Bronchial epithelial cell (primary cell): ENCODE measurements at places on chromosomes 2 and 18.

DNA sequence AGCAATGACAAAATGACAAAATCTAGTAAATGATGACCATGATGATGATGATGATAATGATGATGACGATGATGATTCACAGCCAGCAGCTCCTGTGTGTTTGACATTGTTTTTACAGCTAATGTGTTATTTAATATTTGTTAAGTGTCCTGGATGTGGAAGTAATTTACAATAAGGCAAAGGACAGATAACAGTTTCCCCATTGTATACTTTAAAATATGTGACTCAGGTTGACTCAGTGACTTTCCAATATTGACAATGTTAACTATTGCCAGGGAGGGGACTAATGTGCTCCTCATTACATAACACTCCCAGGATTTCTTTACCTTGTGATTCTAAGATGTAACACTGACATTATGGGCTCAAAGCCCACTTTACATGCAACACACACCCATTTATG, 602.2 kb downstream of the FBXO15 start:
- DNase-seq: peak; percentile 60

DNA sequence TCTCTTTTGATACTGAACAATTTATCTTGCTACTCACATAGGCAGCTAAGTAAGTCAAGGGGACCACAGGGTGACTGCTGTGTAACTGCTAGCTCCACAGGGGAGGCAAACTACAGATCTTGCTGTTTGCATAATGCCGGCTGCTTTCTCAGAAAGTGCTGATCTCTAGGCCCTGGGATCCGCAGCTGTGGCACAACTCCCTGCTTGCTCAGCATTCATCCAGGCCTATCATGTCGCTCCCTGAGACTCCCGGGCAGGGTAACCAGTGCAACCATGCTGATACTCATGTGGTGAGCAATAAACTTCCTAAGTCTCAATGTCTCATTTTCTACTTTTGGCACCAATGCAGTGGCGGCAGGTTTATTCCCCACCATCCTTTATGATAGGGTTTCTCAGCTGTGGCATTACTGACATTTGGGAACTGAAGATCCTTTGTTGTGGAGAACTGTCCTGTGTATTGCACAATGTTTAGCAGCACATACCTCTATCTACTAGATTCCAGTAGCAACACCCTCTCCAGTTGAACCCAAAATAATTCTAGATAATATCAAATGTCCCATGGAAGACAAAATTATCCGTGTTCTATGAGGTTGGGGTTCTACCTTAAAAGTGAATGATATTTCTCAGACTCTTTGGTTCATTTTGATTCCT, 1101.3 kb downstream of the LRP1B start:
- no peak for DNase-seq

DNA sequence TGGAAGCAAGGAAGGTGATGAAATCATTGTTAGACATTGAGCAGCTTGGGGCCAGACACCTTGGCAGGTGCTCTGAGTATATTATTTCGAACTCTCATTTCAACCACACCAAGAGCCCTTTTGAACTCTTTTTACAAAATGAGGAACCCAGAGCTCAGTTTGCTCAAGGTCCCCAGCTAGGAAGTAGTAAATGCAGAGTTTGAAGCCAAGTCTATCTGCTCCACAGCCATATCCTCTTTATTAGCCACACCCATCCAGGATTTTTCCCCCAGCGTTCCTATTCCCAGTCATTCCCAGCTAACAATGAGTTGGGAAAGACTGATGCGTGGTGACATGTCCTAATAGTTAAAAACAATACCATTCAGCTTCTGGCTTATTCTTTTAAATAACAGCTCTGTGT, 40.2 kb downstream of the SEMA4F start:
- DNase-seq: peak; percentile 64

GRCh38 chr18:74248595-74248994, 43.2 kb downstream of the CYB5A start:
- DNase-seq: no peak

- DNase-seq: peak; percentile 69
These were observed 141.0 kb downstream of the UXS1 start for GRCh38 chr2:106053116-106053515.

GRCh38 chr18:13566941-13567746, 159.2 kb downstream of the FAM210A start:
- peak; percentile 9 for DNase-seq

DNA sequence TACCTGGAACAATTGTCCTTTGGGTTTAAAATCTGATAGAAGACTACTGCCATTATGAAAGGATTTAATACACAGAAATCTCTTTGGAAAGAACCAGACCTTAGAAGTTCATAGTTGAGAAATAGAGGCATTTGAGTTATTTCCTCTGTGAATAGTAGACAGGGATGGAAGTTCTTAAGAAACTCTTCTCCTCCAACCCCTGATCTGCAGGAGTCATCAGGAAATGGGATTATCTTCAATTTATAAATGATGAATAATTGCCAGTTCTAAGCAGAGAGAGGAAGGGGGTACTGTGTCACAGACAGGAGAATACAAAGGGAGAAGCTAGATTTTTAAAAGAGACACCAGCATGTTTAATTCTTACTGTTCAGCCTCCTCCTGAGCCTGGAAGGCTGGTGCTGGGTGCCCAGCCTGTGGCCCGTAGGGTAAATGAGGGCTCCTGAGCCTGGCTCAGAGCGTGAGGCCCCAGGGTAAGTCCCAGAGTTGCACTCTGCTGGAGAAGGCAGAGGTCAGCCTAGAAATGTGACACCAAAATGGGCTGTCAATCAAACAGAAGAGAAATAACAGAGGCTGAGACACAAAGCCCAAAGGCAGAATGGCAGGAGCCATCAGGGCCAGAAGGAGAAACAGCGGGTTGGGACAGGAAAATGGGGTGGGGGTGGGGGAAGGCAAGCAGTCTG, 58.2 kb upstream of the PKDCC start:
- DNase-seq: no peak

DNA sequence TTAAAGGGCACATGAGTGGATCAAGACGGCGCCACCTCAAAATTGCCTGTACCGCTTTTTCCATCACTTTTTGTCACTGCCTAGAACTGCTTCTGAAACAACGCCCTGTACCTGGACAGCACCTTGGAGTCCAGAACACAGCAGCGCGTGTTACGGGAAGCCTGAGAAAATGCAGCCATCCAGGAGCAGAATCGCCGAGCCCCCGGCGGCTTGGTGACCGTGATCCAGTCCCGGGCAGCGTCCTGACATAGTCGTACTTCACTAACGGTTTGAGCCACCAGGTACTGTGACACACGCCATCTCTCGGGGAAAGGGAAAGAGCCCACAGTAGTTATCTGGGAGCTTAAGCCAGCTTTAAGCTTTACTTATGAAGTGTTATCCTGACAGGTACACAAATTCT, 168.9 kb upstream of the SALL3 start:
- DNase-seq: no peak

DNA sequence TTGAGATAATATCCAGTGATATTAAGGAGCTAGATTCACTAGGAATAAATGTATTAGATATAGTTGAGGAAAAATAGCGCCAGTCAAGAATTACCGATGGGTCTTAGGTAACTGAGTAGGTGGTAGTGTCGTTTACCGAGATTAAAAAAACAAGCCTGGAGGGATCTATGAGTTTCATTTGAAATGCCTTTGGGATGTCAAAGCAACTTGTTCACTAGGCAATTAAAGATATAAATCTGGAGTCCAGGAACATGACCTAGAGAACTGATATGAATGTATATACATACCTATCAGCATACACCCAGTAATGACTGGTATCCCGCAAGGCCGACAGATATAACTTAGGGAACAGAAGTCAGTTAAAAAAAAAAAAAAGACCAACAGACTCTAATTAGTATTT, 29.2 kb upstream of the MAP4K3 start:
- no peak for DNase-seq

GRCh38 chr2:175323162-175323561, 141.7 kb upstream of the ATP5MC3 start:
- no peak for DNase-seq

- DNase-seq: no peak
These were observed 662.4 kb downstream of the GALR1 start for GRCh38 chr18:77911971-77912605.

DNA sequence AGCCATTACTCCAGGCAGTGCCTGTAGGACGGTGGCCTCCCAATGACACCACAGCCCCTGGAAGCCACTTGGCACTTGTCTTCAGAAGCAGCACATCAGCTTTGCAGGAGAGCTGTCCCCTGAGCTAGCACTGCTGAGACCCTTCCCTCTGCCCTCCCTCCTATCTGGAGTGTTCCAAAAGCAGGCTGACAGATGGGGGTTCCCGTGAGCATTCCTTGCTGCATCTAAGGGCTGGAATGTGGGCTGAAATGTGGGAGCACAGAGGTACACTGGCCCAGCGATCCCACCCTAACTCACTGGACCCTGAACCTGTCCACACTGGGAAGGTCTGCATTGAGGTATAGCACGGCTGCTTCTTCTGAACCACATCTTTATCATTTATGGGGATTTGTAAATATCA, 230.1 kb downstream of the ANAPC1 start:
- no peak for DNase-seq

DNA sequence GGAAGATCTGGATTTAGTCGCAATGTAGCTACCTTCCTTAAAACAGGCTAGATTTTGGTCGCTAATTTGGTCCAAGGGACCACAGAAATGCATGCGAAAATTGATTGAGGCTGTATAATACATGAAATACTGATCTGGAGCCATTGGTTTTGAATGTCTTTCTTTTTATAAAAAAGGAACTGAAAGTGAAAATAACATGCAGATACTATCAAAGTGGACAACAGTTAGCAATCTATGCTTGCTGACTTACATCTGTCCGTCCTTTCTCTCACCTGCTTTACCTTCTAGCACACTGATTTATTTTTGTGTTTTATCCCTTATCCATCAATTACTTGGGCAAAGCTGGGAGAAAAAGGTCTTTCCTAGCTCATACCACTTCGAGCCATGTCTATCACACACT, 1459.8 kb upstream of the ACVR2A start:
- no peak for DNase-seq

GRCh38 chr2:173898178-173898668, 67.0 kb downstream of the SP3 start:
- no peak for DNase-seq
